NCI-H510A treated with DMSO at 0.1 percent for 48 hours (cell line): ENCODE measurements at places on chromosomes 12 and 14.

- no peak for DNase-seq
Measured at GRCh38 chr14:54767139-54767431, 135.5 kb downstream of the GCH1 start.

DNA sequence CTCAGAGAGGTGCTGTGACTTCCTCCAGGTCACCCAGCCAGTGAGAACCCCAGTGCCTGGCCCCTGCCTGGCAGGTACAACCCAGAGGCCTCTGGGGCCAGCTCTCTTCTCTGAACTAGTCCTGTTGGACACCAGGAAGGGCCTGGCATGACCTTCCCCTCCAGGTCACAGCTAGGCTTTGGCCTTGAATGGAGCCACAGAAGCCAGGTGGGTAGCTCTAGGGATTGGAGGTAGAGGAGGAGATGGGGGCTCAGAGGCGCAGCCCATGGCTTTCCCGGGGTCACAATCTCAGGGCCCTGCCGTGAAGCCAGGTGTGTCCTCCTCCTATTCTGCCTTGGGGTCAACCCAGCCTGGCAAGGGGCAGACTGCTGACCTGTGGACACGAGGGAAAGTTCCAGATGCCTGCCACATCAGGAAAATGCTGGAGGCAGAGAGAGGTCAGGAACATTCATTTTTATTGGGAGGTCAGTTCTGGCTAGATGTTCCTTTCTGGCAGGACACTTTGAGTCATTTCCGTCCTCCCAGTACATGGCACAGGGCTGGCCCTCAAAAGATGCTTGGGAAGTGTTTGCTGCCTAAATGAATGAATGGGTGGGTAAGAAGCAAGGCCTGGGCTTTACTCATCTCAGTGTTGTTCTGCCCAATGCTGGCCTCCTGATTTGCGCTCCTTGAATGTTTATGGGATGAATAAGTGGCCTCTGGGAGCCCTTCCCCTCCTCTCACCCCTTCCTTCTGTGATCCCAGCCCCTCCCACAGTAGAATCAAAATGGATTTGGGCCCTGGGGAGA lies 25.4 kb downstream of the FAM222A start:
- no peak for DNase-seq

GRCh38 chr14:101889898-101890297 lies 74.5 kb upstream of the DYNC1H1 start:
- DNase-seq: no peak

- no peak for DNase-seq
Measured at GRCh38 chr12:93622485-93622884, 50.0 kb downstream of the SOCS2 start.

GRCh38 chr12:57765003-57765697 lies 1.7 kb downstream of the CYP27B1 start:
- DNase-seq: peak; percentile 47
